ENCODE measurements at places on chromosomes 1 and 21. TPM values are rescaled to one million over a fixed set of nuclear protein-coding genes. Genes with fewer than 3 reads are reported as not detected.

DNA sequence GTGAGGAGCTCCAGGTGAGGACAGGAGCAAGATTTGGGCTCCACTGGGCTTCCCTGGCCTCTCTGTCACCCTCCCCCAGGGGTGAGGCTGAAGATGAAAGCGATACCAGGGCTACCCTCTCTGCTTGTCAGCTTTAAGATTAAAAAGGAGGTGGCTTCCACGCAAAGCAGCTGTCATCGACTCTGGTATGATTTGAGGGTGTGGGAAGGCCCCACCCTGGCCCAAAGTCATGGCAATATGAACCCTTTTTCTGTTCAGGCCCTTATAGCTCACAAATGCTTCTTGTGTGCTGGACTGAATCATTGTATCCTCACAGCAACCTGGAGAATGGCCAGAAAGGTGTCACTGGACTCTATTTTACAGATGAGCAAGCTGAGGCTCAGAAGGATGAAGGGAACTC is 41.6 kb downstream of the NUAK2 start:
- peaks cover 16% of the 10 kb centered on the region for H3K27me3 ChIP-seq
- peaks cover 4% of the 10 kb centered on the region for H3K36me3 ChIP-seq
- H3K27ac ChIP-seq = no peak overlapping the region

GRCh38 chr1:84742653-84743052 is 52.4 kb upstream of the SSX2IP start:
- no peaks in the 10 kb centered on the region for H3K36me3 ChIP-seq
- no peak overlapping the region for H3K4me3 ChIP-seq
- H3K4me1 ChIP-seq = peaks cover 11% of the 10 kb centered on the region
- H3K27me3 ChIP-seq = no peaks in the 10 kb centered on the region
- no peak for DNase-seq

- no peaks in the 10 kb centered on the region for H3K27me3 ChIP-seq
- peaks cover 26% of the 10 kb centered on the region for H3K36me3 ChIP-seq
- peaks cover 39% of the 10 kb centered on the region for H3K4me1 ChIP-seq
- H3K27ac ChIP-seq = peak overlapping the region; percentile 90
- no peak for DNase-seq
These were observed 493 bp upstream of the ELOA start for GRCh38 chr1:23742670-23743286.

- H3K4me1 ChIP-seq = no peaks in the 10 kb centered on the region
- H3K27me3 ChIP-seq = no peaks in the 10 kb centered on the region
- DNase-seq = no peak
- no peak overlapping the region for H3K27ac ChIP-seq
- no peak overlapping the region for H3K4me3 ChIP-seq
These were observed 86.7 kb upstream of the ZRANB2 start for GRCh38 chr1:71167505-71167904.

- no peaks in the 10 kb centered on the region for H3K36me3 ChIP-seq
- H3K4me1 ChIP-seq = no peaks in the 10 kb centered on the region
- H3K27ac ChIP-seq = no peak overlapping the region
- no peak overlapping the region for H3K4me3 ChIP-seq
- no peak for DNase-seq
- peaks cover 4% of the 10 kb centered on the region for H3K27me3 ChIP-seq
These were observed 39.4 kb downstream of the PLXNA2 start for GRCh38 chr1:208204779-208205178.

DNA sequence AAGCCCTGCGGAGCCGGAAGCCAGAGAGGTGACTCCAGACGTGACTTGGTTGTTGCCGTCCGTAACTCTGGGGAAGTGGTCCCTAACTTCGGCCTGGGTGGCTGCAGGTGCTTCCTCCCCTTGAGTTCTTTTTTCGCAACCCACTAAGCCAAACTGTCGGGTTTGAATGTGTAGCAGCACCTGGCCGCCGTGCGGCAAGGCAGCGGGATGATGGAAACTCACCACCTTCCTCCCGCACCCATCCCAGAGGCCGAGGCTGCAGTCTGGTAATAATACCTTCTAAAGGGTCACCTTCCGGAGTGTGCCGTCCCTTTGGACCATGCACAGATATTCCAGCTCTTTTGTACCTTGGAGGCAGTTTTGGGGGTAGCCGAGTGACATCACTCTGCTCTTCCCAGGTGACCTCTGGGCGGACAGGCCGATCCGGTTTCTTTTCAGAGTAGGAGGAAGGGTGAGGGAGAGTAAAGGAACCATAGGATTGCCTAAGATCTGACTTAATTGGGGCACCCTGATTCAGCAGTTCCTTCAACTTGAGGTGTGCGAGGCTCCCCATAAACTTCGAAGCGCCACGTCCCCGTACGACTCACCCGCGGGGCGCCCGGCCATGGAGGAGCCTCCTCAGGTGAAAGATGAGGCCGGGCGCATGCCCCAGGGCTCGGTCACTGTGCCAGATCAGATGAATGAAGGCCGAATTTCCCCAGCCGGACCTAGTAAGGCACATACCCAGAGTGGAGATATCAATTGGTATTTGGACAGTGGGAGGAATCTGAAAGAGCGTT is 1.0 kb downstream of the KCNK1 start:
- peaks cover 31% of the 10 kb centered on the region for H3K4me1 ChIP-seq
- H3K4me3 ChIP-seq = peak overlapping the region; percentile 83
- peak overlapping the region; percentile 68 for H3K27ac ChIP-seq
- no peak for DNase-seq
- peaks cover 54% of the 10 kb centered on the region for H3K27me3 ChIP-seq
- peaks cover 31% of the 10 kb centered on the region for H3K36me3 ChIP-seq

DNA sequence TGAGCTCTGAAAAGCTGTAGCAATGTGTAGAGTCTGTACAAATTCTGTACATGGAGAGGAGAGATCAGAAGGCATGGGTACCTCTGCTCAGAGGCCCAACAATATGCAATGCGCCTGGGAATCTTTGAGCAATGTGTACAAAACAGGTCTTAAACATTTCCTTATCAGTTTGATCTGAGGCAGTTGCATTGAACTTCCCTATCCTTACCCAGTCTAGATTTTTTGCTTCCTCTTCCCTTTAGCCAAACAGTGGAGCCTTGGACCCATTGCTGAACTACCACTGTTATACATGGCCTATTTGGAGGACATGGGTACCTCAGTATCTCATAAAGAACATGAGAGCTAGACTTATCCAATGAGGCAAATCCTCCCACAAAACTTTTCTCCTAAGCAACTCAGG is 12.6 kb upstream of the MNDA start:
- peak overlapping the region; percentile 75 for H3K27ac ChIP-seq
- H3K36me3 ChIP-seq = peaks cover 5% of the 10 kb centered on the region
- peaks cover 2% of the 10 kb centered on the region for H3K27me3 ChIP-seq
- peak overlapping the region; percentile 30 for H3K4me3 ChIP-seq

GRCh38 chr1:186620566-186621350 is 59.5 kb downstream of the PTGS2 start:
- DNase-seq = no peak
- H3K4me3 ChIP-seq = no peak overlapping the region
- H3K27me3 ChIP-seq = peaks cover 10% of the 10 kb centered on the region
- peaks cover 30% of the 10 kb centered on the region for H3K4me1 ChIP-seq
- H3K36me3 ChIP-seq = no peaks in the 10 kb centered on the region

- H3K27ac ChIP-seq = no peak overlapping the region
- no peak for DNase-seq
- no peak overlapping the region for H3K4me3 ChIP-seq
- H3K27me3 ChIP-seq = no peaks in the 10 kb centered on the region
- H3K36me3 ChIP-seq = no peaks in the 10 kb centered on the region
- H3K4me1 ChIP-seq = no peaks in the 10 kb centered on the region
These were observed 492.6 kb downstream of the LMO4 start for GRCh38 chr1:87821335-87821697.

GRCh38 chr1:212127221-212127620 is 91.7 kb downstream of the DTL start:
- no peaks in the 10 kb centered on the region for H3K27me3 ChIP-seq
- H3K4me3 ChIP-seq = no peak overlapping the region
- no peak overlapping the region for H3K27ac ChIP-seq
- H3K36me3 ChIP-seq = peaks cover 44% of the 10 kb centered on the region
- peaks cover 16% of the 10 kb centered on the region for H3K4me1 ChIP-seq

- H3K4me3 ChIP-seq = no peak overlapping the region
- peaks cover 3% of the 10 kb centered on the region for H3K4me1 ChIP-seq
- no peak for DNase-seq
- peaks cover 22% of the 10 kb centered on the region for H3K27me3 ChIP-seq
- no peaks in the 10 kb centered on the region for H3K36me3 ChIP-seq
These were observed 4.9 kb upstream of the LRRC3 start for GRCh38 chr21:44450402-44450801.

GRCh38 chr1:54356680-54357147 is 49.5 kb downstream of the SSBP3 start:
- peak overlapping the region; percentile 21 for H3K27ac ChIP-seq
- H3K4me3 ChIP-seq = peak overlapping the region; percentile 70
- H3K27me3 ChIP-seq = no peaks in the 10 kb centered on the region
- peaks cover 23% of the 10 kb centered on the region for H3K36me3 ChIP-seq
- H3K4me1 ChIP-seq = peaks cover 55% of the 10 kb centered on the region

DNA sequence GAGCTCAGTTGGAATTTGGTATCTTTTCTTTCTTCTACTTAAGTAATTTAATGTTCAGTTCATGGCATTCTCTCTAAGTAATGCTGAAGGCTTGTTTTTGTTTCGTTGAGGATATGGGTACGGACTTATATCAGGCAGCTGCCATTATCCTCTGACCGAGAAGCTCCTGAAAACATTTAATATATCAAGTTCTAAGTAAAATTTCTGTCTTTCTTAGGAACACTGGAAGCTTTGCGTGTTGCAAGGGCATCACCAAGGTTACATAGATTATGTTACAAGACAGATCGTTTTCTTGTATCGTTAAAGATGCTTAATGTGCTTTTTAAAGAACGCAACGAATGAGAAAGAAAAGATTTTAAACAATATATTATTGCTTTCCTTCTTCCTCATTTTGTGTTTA is 1.0 kb upstream of the GALNT2 start:
- H3K27ac ChIP-seq = peak overlapping the region; percentile 85
- peak overlapping the region; percentile 84 for H3K4me3 ChIP-seq
- peaks cover 32% of the 10 kb centered on the region for H3K4me1 ChIP-seq

DNA sequence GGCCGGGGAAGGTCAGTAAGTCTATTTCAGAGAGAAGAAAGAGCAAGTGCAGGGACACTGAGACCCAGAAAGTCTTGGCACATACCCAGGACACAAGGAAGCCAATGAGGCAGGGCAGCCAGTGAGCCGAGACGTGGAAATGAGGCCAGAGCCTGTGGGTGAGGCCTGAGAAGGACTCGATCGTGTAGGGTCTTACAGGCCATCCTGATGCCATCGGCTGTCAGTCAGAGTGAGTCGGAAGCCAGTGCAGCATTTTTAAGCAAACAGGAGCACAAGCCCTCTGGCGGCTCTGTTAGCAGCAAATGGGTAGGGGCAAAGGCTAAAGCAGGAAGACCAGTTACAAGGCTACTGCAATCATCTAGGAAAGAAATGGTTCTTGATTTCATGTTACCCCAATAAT is 6.1 kb upstream of the GJB3 start:
- H3K4me3 ChIP-seq = no peak overlapping the region
- H3K27me3 ChIP-seq = peaks cover 16% of the 10 kb centered on the region
- H3K4me1 ChIP-seq = no peaks in the 10 kb centered on the region
- H3K36me3 ChIP-seq = no peaks in the 10 kb centered on the region
- DNase-seq = no peak
- H3K27ac ChIP-seq = no peak overlapping the region

GRCh38 chr1:12413664-12414410 is 184.0 kb downstream of the VPS13D start:
- no peak for DNase-seq
- H3K36me3 ChIP-seq = peaks cover 80% of the 10 kb centered on the region
- H3K4me3 ChIP-seq = no peak overlapping the region
- peaks cover 24% of the 10 kb centered on the region for H3K4me1 ChIP-seq
- H3K27me3 ChIP-seq = no peaks in the 10 kb centered on the region
- H3K27ac ChIP-seq = no peak overlapping the region

DNA sequence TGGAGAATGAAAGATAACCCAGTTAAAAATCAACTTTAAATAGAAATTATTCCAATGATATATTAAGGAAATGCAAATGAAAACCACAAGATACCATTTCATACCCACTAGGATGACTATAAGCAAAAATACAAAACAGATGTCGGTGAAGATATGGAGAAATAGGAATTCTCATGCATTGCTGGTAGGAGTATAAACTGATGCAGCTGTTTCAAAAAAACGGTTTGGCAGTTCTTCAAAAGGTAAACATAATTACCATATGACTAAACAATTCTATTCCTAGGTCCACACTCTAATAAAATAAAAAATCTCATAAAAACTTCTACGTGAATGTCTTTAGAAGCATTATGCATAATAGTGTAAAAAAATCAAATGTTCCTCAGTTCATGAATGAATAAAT is 763.3 kb upstream of the BRINP3 start:
- DNase-seq = no peak
- no peaks in the 10 kb centered on the region for H3K27me3 ChIP-seq
- H3K36me3 ChIP-seq = no peaks in the 10 kb centered on the region

DNA sequence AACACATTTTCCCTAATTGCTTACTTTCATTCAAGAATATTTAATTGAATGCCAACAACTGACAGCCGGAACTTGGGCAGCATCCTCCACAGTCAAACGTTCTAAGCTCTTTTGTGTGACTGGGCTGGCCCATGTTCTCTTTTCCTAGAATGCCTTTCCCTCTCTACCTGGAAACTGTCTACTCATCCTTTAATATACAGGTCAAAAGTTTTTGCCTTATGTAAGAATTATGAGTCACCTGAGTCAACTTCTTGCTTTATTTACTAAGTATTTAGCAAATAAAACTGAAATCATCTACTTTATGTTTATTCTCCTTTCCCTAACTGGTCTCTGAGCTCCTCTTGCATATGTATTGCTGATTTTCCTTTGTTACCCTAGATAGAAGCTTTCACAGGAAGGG is 172.2 kb downstream of the CHRM3 start:
- H3K4me1 ChIP-seq = peaks cover 5% of the 10 kb centered on the region
- DNase-seq = no peak
- no peak overlapping the region for H3K4me3 ChIP-seq
- H3K27me3 ChIP-seq = no peaks in the 10 kb centered on the region
- no peak overlapping the region for H3K27ac ChIP-seq

GRCh38 chr1:207959141-207959825 is 48.4 kb upstream of the CD34 start:
- no peak overlapping the region for H3K27ac ChIP-seq
- peaks cover 11% of the 10 kb centered on the region for H3K4me1 ChIP-seq
- peaks cover 61% of the 10 kb centered on the region for H3K27me3 ChIP-seq
- no peaks in the 10 kb centered on the region for H3K36me3 ChIP-seq
- DNase-seq = no peak

GRCh38 chr1:207711285-207711684 is 40.6 kb upstream of the CD46 start:
- no peak overlapping the region for H3K27ac ChIP-seq
- DNase-seq = no peak
- no peaks in the 10 kb centered on the region for H3K36me3 ChIP-seq
- H3K4me3 ChIP-seq = no peak overlapping the region

GRCh38 chr1:62209931-62210595 is 15.4 kb downstream of the L1TD1 start:
- no peaks in the 10 kb centered on the region for H3K36me3 ChIP-seq
- no peak overlapping the region for H3K27ac ChIP-seq
- H3K4me3 ChIP-seq = no peak overlapping the region
- H3K27me3 ChIP-seq = peaks cover 5% of the 10 kb centered on the region
- DNase-seq = no peak
- H3K4me1 ChIP-seq = peaks cover 4% of the 10 kb centered on the region

Gene WNT4
- not detected for total RNA-seq

Gene METTL18
- total RNA-seq = 10.9 TPM

Gene FCAMR
- not detected for total RNA-seq

Gene PCP4
- not detected for total RNA-seq

Gene HSPB7
- total RNA-seq = not detected

Gene KRTAP12-2
- total RNA-seq = not detected

Gene U2AF1
- total RNA-seq = 11.6 TPM

Gene TCEA3
- 5.6 TPM for total RNA-seq

Gene GON4L
- total RNA-seq = 56.2 TPM

Gene BEND5
- 10.2 TPM for total RNA-seq

Gene EPHA2
- not detected for total RNA-seq

Gene PRKAA2
- total RNA-seq = not detected

All from activated T-helper 2 cell treated with anti-CD3 and anti-CD28 coated beads, Interferon-gamma antibody, Interleukin-2, Interleukin-4, amounts not matched to agents 10 μg/mL and 5 μg/mL and 100 μg/mL, durations not matched to agents 14 hours and 24 hours and 36 hours (primary cell).